ENCODE measurements at places on chromosomes 1 and 21.

DNA sequence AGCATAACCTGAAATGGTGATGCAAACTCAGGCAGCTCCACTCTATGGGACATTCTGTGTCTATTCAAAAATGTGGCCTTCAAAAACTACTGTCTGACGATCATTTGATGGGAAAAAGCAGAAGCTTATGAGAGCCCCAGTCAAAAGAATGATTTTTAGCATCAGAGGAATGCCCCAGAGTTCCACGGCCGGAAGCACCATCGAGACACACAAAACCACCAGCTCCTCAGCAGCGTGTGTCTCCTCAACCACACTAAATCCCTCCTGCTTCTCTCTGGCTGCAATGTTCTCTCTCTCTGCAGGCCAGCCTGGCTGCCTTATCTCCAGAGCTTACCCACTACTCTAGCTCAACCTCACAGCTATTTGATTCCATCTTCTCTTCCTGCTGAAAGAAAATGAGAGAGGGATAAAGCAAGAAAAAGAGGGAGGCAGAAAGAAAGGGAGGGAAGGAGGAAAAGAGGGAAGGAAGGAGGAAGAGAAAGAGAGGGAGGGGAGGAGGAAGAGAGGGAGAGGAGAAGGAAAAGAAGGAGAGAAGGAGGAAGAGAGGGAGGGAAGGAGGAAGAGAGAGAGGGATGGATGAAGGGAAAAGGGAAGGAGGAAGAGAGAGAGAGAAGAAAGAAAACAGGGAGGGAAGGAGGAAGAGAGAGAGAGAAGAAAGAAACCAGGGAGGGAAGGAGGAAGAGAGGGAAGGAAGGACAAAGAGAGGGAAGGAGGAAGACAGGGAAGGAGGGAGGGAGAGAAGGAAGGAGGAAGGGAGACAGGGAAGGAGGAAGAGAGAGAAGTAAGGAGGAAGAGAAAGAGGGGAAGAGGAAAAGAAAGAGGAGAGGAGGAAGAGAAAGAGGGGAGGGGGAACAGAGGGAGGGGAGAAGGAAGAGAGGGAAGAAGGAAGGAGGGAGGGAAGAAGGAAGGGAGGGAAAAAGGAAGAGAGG is 33.5 kb upstream of the LAPTM5 start:
- no peak for DNase-seq

- DNase-seq = no peak
Observed at GRCh38 chr1:105664495-105664894, 1392.0 kb upstream of the PRMT6 start.

- no peak for DNase-seq
Observed at GRCh38 chr1:226344441-226345259, 35.7 kb upstream of the LIN9 start.

- peak; percentile 29 for DNase-seq
Observed at GRCh38 chr21:46184625-46185555, 631 bp upstream of the SPATC1L start.

DNA sequence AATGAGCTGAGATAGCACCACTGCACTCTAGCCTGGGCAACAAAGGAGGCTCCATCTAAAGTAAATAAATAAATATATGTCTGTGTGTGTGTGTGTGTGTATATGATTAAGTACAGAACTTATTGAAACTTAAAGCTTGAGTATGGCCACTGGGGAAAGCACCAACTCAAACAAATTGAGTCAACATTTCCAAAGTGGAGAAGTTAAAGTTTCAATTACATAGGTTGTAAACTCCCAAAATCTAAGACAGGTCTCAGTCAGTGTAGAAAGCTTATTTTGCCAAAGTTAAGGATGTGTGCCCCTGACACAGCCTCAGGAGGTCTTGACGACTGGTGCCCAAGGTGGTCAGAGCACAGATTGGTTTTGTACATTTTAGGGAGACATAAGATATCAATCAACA is 458.9 kb upstream of the RGS18 start:
- no peak for DNase-seq

DNA sequence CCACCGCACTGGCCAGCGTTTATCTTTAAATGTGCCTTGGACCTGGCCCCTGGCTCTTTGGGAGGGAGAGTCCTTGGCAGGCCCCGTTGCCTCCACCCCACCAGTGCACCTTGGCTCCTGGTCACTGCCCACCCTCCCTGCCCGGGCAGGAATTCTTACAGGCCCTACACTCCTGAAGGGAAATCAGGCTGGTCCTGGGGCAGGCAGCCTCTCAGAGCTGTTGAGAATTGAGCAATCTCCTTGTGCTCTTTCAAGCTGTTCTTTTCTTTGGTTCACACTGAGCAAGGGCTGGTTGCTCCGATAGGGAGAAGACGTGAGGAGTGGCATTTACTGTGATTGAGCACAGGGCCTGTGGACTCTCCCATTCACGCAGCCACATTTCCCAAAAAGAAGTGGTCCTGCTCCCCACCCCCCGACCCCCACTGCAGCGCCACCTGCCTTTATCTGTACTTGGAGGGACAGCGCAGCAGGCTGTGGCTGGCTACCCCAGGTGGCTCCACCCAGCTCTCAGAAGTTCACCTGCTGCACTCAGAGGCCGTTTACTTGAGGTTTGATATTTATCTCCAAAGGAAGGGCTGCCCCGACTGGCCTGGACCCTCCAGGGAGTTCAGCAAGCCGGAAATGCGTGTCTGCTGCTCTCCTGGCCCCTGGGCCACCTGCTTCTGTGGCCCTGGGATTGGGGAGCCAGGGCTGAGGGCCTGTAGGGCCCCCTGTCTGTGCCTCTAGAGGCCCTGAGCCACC is 47.8 kb downstream of the SKI start:
- no peak for DNase-seq

Data from activated CD4-positive, alpha-beta T cell treated with anti-CD3 and anti-CD28 coated beads for 24 hours (primary cell).